GM20000 (cell line): ENCODE measurements at places on chromosomes 7 and 10.

GRCh38 chr7:93414574-93414973, 159.9 kb downstream of the CALCR start:
- no peak for DNase-seq

DNA sequence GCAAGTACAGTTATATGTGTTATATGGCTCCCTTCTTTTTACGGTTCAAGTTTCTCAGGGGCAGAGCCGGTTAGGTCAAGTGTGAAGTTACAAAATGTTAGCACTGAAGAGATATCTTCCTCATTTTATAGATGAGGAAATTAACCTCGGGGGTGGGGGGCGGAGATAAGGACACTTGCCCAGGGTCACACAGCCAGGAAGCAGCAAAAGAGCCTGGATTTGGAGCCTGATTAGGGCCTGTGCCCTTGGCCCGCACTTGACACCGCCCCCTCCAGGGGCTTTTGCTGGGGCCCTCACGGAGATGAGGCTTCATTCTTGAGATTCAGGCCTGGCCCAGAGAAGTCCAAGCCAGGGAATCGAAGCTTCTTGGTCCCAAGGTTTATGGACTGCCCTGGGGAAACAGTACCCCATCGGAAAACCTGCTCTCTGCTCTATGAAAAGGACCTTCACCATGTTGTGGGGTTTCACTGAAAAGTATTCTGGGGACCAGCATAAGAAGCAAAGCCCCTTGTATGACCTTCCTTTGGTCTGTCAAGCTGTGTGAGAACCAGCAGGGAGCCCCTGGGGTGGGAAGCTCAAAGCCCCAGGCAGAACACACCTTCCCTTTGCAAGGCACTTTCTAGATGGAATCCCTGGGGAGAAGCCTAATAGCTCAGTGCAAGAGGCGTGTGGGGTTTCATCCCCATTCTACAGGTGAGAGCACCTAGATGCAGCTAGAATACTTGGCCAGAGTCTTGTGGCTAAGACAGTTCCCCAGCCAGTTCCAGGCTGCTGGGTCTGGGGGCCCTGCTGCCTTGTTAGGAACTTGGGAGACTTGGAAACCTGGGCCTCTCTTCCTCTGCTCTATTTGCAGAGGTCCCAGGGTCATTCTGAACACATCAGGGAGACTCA, 21.9 kb downstream of the UNC5B start:
- no peak for DNase-seq

GRCh38 chr7:121046009-121046408, 57.5 kb downstream of the CPED1 start:
- DNase-seq, result no peak

DNA sequence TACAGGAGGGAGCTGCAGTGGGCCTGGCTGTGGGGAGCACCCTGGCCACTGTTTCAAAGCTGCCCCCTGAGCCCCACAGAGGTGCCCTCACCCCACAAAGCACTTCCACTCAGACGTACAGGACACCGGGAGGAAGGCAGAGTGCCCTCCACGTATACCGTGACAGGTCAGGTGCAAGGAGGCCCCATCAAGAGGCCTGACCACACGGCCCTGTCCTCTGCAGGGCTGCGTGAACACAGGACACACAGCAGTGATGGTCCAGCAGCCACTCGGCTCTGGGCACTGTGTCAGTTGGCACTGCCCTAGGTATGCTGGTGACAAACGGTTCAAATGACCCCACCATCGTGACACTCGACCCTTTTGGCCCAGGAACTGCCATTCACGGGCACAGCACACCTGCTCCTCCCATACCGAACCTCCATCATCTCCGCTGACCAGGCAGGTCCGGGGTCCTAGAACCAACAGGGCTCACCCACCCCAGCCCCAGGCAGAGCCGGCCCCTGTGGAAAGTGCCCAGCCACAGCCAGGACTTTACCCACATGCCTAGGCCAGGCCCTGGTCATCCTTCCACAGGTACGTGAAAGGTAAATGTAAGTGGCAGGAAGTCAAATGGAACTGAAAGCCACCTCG, 560.9 kb downstream of the PTPRN2 start:
- DNase-seq, result no peak

GRCh38 chr10:16297069-16297468, 139.7 kb upstream of the PTER start:
- DNase-seq, result no peak

- no peak for DNase-seq
These were observed 342.1 kb downstream of the PHF14 start for GRCh38 chr7:11315666-11316258.

- DNase-seq, result no peak
These were observed 369.5 kb downstream of the IPMK start for GRCh38 chr10:57898231-57898630.

DNA sequence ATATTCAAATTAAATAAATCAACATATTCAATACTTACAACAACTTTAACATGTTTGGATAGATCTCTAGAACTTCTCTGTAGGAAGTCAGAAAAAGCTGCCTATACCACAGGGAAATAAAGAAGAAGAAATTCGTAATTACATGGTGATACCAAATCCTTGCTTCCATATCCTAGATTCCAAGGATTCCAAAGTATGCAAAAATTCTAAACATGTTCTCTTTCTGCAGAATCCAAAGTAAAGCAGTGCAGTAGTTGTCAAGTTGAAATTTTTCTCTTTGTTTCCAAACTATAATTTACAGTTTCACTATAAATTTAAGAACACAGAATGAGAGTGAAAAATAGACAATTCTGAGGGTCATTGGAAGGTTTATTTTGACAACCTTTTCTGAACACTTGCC, 233.7 kb upstream of the PTN start:
- DNase-seq, result no peak

GRCh38 chr10:45660876-45661411, 11.6 kb downstream of the ZFAND4 start:
- no peak for DNase-seq

GRCh38 chr10:75712242-75712880, 280.9 kb downstream of the LRMDA start:
- no peak for DNase-seq

GRCh38 chr7:43653466-43653865, 70.6 kb downstream of the STK17A start:
- no peak for DNase-seq

GRCh38 chr10:93718937-93719725, 16.7 kb upstream of the FRA10AC1 start:
- peak; percentile 26 for DNase-seq

- DNase-seq, result peak; percentile 60
These were observed 12.2 kb downstream of the TRPV6 start for GRCh38 chr7:142873281-142873784.

DNA sequence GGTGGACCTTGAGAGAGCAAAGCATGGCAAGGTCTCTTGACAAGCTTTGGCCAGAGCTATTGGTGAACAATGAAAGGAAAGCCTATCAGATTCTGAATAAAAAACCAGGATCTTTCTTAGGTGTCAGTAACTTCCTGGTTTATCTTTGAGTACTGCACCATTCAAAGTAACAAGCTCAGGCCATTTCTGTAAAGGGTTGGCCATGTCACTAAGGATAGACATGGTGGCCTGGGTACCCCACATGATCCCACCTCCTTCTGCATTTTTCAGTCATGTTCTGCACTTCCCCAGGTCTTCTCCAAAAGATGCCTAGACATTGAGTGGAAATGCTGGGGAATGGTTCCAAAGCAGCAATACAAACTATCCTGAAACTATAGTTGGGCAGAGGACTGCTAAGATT, 242.0 kb downstream of the ARHGAP12 start:
- no peak for DNase-seq

DNA sequence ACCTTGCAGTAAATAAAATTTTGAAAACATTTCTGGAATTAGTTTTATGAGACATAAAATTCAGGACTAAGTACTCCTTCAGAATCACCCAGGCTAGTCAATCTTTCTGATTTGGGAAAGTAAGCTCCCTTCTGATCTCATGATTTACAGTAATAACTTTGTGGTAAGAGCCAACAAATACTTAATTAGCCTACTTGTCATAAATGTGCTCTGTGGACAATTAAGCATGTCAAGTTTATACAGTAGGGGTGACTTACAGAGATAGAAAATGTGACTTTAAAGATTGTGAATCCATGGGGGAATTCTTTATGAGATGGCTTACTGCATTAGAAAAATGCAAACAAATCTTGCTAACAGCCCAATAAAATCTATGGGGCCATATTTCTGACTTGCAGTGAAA, 616.9 kb upstream of the GHITM start:
- DNase-seq, result no peak

- DNase-seq, result no peak
These were observed 150.1 kb upstream of the NPS start for GRCh38 chr10:127398971-127399365.

- no peak for DNase-seq
These were observed 232.6 kb upstream of the CDC14C start for GRCh38 chr7:48691788-48692187.

GRCh38 chr7:103487419-103487818, 41.4 kb upstream of the SLC26A5 start:
- DNase-seq, result no peak

GRCh38 chr7:40802497-40802896, 667.7 kb downstream of the SUGCT start:
- no peak for DNase-seq

DNA sequence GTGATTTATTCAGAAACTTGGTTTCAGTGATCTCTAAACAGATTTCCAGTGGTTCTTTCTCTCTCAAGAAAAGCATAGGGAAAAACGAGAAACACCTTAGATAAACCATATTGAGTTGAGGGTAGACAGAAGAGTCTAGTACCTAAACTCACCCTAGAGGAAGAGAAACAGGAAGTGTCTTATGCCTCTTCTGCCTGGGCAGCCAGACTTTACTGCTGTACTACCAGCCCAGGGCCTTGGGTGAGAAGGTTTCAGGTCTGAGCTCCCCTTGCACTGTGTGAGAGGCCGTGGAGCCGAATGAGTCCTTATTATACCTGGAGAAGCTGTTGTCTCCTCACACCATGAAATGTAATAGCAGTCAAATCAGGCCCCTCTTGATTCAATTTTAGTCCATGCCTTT, 18.2 kb downstream of the HIF1AN start:
- no peak for DNase-seq

DNA sequence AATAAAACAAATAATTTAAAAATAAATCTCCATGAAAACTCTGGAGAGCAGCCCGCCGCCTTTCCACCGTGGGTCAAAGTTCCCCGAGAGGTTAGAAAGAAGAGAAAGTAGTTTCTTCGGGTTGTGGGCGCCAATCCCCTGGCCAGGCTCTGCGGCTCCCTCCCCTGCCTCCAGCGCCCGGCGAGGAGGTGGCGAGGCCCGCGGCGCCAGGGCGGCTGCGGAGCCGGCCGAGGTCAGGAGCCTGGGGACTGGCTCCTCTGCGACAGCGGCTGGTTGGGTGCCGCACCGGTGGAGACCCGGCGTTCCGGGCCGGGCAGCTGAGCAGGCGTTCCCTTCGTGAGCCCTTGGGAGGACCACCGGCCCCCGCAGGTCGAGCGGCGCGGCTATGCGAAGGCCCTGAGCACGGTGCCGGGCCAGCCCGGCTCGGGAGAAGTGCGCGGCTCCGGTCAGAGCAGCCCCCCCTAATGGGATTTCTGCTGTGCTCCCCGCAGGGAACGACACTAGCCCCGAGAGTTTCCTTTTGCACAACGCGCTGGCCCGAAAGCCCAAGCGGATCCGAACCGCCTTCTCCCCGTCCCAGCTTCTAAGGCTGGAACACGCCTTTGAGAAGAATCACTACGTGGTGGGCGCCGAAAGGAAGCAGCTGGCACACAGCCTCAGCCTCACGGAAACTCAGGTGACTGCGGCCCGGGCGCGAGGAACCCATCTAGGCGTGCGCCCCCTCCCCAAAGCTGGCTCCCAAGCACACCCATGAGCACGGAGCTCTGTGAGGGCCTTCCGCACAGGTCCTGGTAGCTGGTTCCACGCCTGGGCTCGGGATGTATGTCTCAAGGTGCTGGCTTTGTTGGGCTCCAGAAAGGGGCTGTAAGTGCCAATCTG, 2.8 kb downstream of the EMX2 start:
- DNase-seq, result peak; percentile 34

DNA sequence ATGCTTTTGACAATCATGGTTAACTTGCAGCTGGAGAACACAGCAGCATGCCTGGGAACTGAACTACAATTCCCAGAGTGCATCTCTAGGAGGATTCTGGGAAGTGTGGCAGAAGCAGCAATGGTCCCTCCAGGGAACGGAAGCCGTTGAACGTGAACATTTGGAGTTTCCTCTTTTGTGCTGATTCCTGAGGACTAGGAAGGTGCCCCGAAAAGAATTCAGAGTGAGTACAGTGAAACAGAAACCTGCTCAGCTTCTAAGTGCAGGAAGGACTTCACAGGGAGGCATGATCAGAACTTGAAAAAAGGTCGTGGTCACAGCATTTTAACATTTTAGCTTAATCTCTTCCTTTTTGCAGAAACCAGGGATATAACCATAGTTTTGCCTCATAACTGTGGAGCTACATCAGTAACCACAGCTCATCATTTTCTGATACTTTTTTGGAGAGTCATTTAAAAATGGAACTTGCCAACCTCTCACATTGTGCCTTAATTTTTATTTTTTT, at the start of gene NUDT13:
Gene NUDT13 (plus strand): TSS at position 111 of the 505 bp plus-strand sequence. CDS start 3,911 bp downstream, outside the sequence.
- peak; percentile 55 for DNase-seq
